Activated CD4-positive, alpha-beta T cell treated with anti-CD3 and anti-CD28 coated beads, Interleukin-2, amount 50 U/mL, for 16 hours (primary cell): ENCODE measurements at places on chromosomes 16 and 17.

GRCh38 chr16:27639561-27640276 lies 89.8 kb downstream of the KATNIP start:
- DNase-seq = peak; percentile 46

DNA sequence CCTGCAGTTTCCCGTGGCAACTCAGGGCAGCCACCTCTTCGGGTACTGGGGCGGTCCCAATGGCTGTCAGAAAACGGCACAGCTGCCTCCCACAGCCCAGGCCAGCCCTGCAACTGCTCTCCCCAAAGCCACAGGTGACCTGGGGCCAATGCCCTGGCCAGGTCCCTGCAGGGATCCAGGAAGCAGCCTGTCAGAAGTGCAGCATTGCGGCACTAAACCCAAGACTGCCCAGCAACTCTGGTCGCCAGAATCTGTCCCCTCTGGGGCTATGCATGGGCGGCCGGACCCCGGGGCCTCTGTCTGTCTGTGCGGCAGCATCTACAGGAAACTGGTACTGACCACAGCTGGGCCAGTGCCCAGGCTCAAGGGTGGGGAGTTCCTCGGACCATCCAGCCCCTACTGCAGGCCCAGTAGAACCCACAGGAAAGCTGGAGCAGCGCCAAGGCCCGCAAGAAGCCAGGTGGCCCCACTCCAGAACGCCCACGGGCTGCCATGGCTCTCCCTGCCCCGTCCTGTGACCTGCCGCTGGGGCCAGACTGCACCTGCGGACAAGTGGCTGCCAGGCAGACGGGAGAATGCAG lies 5.5 kb downstream of the CYBC1 start:
- DNase-seq = no peak

GRCh38 chr17:17507465-17508011 lies 11.3 kb upstream of the RASD1 start:
- DNase-seq = no peak

DNA sequence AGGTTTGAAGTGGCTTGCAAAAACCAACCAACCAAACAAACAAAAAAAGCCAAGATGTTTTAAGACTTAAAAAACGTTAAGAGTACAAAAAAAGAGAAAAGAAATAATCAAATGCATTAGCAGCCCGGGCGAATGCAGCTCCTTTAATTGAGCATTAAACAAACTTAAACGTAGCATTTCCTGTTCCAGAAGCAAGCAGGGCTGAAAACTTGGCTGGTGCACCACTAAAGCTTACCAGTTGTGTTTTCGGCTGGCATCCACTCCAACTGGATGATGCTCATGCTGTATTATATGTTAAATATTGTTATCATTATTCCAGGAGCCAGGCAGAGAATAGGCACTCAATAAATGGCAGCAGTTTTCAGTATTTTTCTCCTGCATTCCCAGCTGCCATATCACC lies 45.1 kb downstream of the IRX6 start:
- no peak for DNase-seq

- no peak for DNase-seq
Observed at GRCh38 chr17:30084788-30085187, 31.8 kb upstream of the NSRP1 start.

DNA sequence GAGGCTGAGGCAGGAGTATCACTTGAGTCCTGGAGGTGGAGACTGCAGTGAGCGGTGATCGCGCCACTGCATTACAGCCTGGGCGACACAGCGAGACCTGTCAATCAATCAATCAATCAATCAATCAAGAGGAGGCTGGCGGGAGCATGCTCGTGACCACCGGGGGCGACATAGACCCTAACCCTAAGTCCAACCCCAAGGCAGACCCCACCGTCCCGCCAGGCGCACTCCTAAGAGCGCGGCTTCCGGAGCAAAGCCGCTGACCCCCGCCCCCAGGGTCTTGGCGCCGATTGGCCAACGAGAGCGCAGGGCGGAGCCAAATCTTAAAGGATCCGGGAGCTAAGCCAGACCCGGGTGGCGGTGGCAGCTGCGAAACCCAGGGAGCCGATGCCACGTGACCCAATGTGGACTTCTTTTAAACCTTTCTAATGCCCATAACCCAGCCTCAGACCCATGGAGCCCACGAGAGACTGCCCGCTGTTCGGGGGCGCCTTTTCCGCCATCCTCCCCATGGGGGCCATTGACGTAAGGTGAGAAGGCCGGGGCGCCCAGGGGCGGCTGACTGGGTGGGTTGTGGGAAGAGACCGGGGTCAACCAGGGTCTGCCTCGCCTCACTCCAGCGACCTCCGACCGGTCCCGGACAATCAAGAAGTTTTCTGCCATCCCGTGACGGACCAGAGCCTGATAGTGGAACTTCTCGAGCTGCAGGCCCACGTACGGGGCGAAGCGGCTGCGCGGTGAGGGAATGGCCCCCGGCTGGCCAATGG lies at the start of gene RANGRF:
RANGRF (plus strand) TSS at position 335 of the 767 bp plus-strand sequence; CDS start at position 454, 119 bp downstream.
- DNase-seq = peak; percentile 88
